Smooth muscle cell of trachea (primary cell): ENCODE measurements at places on chromosomes 2 and 18. TPM values are rescaled to one million over a fixed set of nuclear protein-coding genes. Genes with fewer than 3 reads are reported as not detected.

TNP1 gene
- total RNA-seq: not detected in 2 replicates

CASP10 gene
- 6.1 and 11.6 TPM in 2 replicates for total RNA-seq

ANKRD23 gene
- total RNA-seq: 1.2 and 1.9 TPM in 2 replicates

UGT1A5 gene
- total RNA-seq: not detected in 2 replicates

ANTXR1 gene
- total RNA-seq: 39.4 and 45.7 TPM in 2 replicates

DCDC2C gene
- total RNA-seq: not detected in 2 replicates

GPR39 gene
- total RNA-seq: 1.3 and 3.3 TPM in 2 replicates

MC5R gene
- total RNA-seq: not detected in 2 replicates
